ENCODE measurements at places on chromosomes 2 and 18.

- DNase-seq, result peak; percentile 54
- no peak overlapping the region for H3K27ac ChIP-seq
- H3K4me3 ChIP-seq, result no peak overlapping the region
- peaks cover 2% of the 10 kb centered on the region for H3K27me3 ChIP-seq
Observed at GRCh38 chr2:239819974-239820555, 205.1 kb downstream of the NDUFA10 start.

DNA sequence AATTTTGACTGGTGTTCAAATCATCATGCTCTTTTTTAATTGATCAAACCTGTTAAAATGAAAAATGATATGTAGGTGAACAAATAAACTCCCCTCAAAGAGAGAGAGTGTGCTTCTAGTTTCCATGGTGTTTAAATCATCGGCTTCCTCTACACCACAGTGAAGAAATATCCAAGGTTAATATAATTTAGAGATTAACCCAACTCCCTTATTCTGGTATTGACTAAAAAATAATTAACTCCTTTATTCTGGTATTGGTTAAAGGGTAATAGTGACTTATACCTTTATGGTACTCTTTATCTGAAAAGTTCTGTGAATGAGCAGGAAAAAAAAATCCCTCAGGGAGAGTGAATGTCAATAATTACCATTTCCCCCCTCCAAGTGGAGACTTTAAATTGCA, 93.1 kb downstream of the SPATS2L start:
- peaks cover 5% of the 10 kb centered on the region for H3K4me1 ChIP-seq
- no peak overlapping the region for H3K4me3 ChIP-seq
- DNase-seq, result no peak
- H3K27ac ChIP-seq, result no peak overlapping the region
- no peaks in the 10 kb centered on the region for H3K27me3 ChIP-seq

- no peak for DNase-seq
- no peak overlapping the region for H3K27ac ChIP-seq
- no peak overlapping the region for H3K4me3 ChIP-seq
Observed at GRCh38 chr2:226079196-226079595, 679.7 kb downstream of the NYAP2 start.

GRCh38 chr18:3603421-3604234, 153.7 kb downstream of the TGIF1 start:
- H3K36me3 ChIP-seq, result peaks cover 11% of the 10 kb centered on the region
- no peak overlapping the region for H3K27ac ChIP-seq
- H3K4me3 ChIP-seq, result no peak overlapping the region
- DNase-seq, result peak; percentile 36
- peaks cover 18% of the 10 kb centered on the region for H3K4me1 ChIP-seq
- H3K27me3 ChIP-seq, result no peaks in the 10 kb centered on the region

DNA sequence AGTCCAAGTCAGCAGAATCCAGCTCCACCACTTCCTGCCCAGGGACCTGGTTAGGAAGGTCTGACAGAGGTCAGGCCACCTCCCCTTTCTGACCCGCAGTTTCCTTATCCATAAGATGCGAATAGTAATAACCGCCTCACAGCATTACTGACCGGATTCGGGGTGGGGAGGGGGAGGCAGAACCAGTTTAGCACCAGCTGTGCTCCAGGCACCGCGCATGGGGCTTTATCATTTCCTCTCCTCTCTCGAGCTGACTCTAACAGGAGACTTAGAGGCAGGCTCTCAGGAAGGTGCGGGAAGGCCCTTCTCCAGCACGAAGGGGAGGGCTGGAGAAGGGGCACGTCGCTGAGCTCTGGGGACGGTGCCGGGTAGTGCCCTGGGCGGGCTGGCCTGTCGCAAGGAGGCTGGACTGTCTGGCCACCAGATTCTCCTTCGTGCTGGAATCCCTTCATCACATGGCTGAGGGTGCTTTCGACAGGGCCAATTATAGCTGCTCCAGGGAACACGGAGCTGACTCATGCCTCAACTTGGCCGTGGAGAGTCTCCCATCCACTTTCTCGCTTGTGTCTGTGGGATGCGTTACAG, 5.7 kb downstream of the EHD3 start:
- H3K4me3 ChIP-seq, result no peak overlapping the region
- H3K36me3 ChIP-seq, result peaks cover 4% of the 10 kb centered on the region
- H3K4me1 ChIP-seq, result peaks cover 10% of the 10 kb centered on the region
- no peak overlapping the region for H3K27ac ChIP-seq
